ENCODE measurements at places on chromosomes 1 and 21.

- DNase-seq = no peak
Measured at GRCh38 chr1:218272366-218272765, 12.7 kb upstream of the RRP15 start.

DNA sequence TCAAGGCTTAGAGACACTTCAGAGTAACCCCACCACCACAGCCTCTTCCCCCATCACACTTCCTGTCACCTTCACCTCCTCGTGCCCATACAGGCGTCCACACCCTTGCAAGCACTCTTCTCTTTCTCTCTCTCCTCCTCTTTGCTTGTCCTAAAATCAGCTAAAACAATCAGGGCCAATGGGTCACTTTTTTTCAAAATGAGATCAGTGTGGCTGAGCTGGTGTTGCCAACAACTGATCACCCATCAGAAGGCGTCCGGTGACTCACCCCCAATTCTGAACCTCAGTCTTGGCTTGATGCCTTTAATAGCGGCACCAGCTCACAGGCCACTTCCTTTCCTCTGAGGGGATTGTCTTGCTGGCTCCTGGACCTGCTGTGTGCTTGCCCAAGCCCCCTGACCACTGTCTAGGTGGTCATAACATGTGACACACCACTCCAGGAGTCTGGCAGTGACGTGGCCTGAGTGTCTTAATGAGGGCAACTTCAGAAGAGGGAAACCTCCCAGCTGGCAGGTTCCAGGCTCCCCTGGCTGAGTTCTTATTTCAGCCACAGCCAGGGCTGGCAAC lies 1.6 kb downstream of the DRAXIN start:
- peak; percentile 64 for DNase-seq

DNA sequence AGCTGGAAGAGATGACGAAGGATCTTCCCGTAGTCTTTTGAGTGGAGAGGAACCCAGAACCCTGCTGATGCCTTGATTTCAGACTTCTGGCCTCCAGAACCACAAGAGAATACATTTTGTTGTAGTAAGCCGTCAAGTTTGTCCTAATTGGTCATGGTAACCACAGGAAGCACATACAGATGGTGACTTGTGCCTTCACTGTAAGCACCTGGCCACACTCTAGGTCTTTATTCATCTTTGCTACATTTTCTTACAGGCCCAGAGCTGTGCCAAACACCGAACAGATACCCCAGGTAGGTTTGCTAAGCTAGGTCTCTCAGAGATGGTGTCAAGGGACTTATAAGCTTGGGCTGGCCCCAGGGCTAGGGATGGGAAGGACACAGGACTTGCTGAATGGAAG lies 4.8 kb downstream of the DHRS3 start:
- no peak for DNase-seq

DNA sequence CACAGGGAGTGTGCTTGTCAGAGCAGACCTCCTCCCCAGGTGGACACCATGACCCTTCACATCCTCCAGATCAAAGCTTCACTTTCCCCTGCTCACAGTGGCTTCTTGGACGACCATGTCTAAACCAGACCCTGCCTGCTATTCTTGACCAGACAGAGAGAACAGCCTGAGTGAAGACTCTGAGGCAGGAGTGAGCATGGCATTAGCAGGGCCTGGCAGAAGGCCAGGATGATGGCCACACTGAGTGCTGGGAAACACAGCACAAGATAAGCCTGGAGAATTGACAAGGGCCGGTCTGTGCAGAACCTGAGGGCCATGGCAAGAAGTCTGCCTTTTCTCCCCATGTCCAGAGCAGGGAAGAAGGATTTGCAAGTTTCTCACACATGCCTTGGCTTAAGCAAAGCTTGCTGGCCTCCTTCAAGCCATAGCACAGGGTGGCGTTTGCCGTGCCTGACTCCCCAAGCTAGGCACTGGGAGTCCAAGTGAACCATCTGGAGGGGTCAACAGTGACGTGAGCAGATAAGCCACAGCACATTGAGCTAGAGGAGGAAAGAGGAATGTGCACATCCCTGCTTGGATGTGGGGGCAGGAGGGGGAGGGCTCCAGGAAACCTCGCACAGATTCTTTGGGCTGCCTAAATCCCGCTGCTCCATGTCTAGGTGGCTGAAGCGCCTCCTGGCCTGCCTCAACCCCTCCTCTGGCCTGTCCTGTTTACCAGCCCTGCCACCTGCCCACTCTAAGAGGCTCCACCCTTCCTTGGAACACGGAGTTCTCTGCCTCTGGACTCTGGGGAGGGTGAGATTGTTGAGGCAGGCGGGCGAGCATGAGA lies 87.1 kb downstream of the CD58 start:
- DNase-seq = no peak

DNA sequence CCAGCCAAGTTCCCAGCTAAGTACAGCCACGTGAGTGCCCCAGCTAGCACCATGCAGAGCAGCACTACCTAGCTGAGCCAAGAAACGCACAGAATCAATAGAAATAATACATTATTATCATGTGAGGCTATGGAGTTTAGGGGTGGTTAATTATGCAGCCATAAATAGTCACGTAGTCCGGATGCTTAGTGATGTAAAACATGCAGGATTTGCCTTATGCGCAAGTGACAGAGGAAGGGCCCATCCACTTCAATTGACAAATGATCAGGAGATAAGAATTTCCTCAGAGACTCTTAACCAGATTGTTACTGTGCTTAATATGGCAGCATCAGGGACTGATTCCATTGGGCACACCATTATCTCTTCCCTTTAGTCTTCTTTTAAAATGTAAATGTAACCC lies 44.8 kb upstream of the DUSP10 start:
- no peak for DNase-seq

DNA sequence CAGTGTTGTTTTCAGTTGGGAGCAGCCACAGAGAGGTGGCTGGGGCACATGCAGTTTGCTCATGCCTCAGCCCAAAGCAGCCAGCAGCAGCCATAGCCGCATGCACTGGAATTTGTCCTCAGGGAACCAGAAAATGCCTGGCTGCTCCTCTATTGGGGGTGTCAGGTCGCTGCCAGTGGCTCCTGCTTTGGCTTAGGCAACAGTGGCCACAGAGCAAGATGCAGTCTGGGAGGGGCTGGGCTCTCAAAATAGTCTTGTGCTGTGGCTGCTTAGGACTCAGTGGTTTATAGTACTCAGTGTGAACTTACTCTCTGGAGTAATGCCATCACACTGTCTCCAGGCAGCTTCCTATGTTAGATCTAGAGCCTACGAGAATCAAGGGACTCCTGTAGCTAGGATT lies 25.0 kb downstream of the CD55 start:
- DNase-seq = no peak

GRCh38 chr1:111354584-111354983 lies 63.9 kb downstream of the CHIA start:
- peak; percentile 49 for DNase-seq

DNA sequence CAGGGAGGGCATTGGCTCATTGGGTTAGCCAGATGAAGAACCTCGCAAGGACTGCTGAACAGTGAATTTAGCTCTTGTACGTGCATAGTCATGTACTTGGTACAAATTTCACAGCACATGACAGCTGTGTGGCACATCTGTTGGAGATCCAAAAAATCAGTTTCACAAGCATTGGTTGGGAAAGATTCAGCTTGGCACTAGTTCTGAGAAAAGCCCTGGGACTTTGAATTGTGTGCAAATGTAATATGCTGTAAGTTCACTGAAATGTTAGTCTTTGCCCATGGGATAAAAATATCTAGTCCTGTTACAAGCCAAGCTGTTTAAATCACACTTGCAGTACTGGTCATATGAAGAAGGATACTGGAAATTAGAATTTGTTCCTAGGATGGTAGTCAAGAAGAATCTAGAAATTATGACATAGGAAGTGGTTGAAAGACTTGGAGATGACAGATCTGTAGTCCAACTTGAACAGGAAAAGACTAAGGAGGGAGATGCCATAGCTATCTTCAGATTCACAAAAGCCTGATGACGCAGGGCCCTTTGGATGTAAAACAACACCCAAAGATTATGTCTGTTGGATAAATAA lies 19.2 kb downstream of the LAMC2 start:
- DNase-seq = no peak

GRCh38 chr1:48023488-48023887 lies 26.3 kb upstream of the TRABD2B start:
- no peak for DNase-seq

- no peak for DNase-seq
Measured at GRCh38 chr1:174761901-174762585, 237.7 kb upstream of the CACYBP start.

- no peak for DNase-seq
Measured at GRCh38 chr1:204617256-204618147, 68.0 kb downstream of the LRRN2 start.

Data from CD4-positive, alpha-beta T cell treated with Interleukin-2 at 100 ng/mL for 4 hours (primary cell).